Activated effector memory CD4-positive, alpha-beta T cell treated with Interleukin-2 at 50 U/mL for 16 hours (primary cell): ENCODE measurements at places on chromosomes 5 and 9.

DNA sequence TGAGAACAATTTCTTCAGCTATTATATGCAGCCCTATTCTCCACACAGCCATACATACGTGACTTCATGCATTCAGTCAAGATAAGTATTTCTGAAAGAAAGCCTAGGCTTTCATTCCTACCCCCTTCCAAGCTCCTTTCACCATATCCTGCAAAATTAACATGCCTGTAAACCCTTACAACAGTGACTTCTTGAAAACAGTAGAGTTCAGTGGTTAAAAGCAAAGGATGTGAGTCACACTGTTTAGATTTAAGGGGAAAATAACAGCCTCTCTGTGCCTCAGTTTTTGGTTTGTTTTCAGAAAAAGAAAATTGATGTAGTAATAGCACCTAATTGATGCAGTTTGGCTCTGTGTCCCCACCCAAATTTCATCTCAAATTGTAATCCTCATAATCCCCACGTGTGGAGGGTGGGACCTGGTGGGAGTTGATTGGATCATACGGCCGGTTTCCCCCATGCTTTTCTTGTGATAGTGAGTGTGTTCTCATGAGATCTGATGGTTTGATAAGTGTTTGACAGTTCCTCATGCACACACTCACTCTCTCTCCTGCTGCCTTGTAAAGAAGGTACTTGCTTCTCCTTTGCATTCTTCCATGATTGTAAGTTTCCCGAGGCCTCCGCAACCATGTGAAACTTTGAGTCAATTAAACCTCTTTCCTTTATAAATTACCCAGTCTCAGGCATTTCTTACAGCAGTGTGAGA lies 264.8 kb downstream of the CETN3 start:
- DNase-seq: no peak

- DNase-seq: no peak
These were observed 417.3 kb downstream of the DMAC1 start for GRCh38 chr9:7382304-7382703.

DNA sequence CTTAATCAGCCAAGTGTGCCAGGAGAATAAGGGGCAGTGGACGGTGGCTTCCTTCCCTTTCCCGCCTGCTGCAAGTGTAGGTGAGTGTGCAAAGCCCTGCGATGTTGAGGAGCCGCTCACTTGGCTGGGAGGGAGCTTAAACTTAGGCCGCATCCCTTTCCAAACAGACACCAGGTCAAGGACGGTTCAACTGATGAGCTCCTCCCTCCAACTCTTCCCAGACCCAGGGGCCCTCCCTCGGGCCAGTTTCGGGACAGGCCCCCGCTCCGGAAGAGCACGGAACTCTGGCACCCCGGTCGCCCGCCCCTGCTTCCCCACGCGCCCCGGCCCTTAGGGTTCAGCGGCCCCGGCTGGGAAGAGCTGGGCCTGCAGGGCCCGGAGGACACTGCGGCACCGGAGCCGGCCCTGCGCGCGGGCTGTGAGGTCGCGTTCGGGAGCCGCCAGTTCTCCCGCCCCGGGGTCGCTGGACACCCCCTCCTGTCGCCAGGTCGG lies 481 bp downstream of the MRPL36 start:
- DNase-seq: no peak

- no peak for DNase-seq
These were observed 4.7 kb downstream of the CPLX2 start for GRCh38 chr5:175876107-175876506.

- DNase-seq: no peak
These were observed 73.8 kb downstream of the MAPKAP1 start for GRCh38 chr9:125633116-125633745.

GRCh38 chr9:88657893-88658292 lies 122.9 kb downstream of the NXNL2 start:
- no peak for DNase-seq

DNA sequence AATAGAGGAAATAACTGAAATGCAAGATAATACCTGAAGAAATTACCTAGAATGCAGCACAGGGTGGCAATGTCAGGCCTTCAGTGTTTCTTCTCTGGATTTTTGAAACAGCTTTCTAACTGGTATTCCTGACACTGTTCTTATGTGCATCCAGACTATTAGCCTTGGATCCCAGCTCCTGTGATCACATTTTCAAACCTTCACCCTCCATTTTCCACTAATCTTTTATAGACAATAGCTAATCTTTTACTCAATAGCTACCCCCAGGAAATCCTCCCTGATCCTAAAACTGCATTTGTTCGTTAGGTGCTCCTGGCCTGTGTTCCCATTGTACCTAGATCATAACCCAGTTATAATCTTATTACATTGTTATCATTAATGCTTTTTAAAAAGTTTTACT lies 101.5 kb upstream of the DHFR start:
- DNase-seq: no peak
